Muscle of leg (tissue), 16 donors: ENCODE measurements at places on chromosomes 6 and 20. TPM values are rescaled to one million over a fixed set of nuclear protein-coding genes. Genes with fewer than 3 reads are reported as not detected.

Gene FAM209B
- 0.13 TPM for total RNA-seq

Gene FITM2
- total RNA-seq, result 6.8 TPM

Gene MATN4
- total RNA-seq, result 0.58 TPM

DNA sequence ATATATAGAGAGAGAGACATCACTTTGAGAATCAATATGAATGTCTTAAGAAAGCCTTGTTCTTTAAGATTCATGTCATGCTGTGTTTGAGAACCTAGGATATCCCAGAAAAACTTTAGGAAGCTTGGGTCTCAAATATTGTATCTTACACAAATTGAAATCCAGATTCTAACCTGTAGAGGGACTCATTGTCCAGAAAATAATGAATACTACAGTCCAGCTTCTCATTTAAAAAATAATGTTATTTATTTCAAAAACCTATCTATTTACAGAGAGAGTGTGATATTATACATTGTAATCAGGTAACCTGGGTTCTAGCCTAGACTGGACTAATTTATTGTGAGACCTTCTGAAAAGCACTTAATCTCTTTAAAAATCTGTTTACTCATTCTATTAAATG lies 4.2 kb downstream of the RFX6 start:
- no peak overlapping the region for H3K27ac ChIP-seq
- H3K36me3 ChIP-seq, result no peaks in the 10 kb centered on the region
- H3K27me3 ChIP-seq, result peaks cover 17% of the 10 kb centered on the region

DNA sequence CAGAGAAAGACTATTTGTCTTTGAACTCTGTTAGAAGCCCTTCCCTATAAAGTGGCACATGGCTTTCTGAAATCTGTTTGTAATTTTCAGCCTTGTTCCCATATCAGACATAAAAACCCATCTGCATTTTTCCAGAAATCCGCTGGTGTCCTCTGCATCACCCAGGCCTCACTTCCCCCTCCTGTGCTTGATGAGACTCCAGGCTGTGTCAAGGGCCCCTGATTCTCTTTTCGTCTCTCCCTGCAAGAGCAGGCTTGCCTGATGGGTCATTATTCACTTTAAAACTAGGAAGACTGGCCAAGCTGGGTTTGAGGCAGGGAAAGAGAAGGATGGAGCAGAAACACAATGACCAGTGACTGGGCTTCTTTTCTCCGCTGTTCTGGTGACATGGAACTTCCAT lies 10.6 kb upstream of the PROKR2 start:
- no peak overlapping the region for H3K4me3 ChIP-seq
- H3K27ac ChIP-seq, result peak overlapping the region; percentile 6
- peaks cover 6% of the 10 kb centered on the region for H3K4me1 ChIP-seq
- peak; percentile 71 for DNase-seq

DNA sequence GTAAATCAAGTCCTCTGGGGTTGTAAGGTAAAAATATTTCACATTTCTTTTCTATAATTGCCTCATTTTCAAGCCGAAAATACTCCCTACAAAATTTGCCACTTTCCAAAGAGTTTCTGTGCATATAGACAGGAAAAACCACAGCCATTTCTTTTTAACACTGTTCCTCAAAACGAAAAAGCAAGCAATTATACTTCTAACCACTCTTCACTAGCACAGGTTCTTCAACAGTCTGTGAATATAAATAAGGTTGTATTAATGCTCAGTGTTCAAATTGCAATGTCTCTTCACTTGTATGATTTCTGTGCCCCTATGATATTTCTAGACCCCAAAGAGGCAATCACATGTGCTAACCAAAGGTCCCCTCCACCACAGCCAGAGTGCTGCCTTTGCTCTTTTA lies 206.0 kb downstream of the SIM1 start:
- DNase-seq, result no peak
- no peak overlapping the region for H3K4me3 ChIP-seq
- H3K36me3 ChIP-seq, result no peaks in the 10 kb centered on the region
- no peaks in the 10 kb centered on the region for H3K4me1 ChIP-seq
- no peaks in the 10 kb centered on the region for H3K27me3 ChIP-seq
